ENCODE measurements at places on chromosomes 3 and 15. TPM values are rescaled to one million over a fixed set of nuclear protein-coding genes. Genes with fewer than 3 reads are reported as not detected.

The KAT2B gene
- 11.2 TPM for total RNA-seq

The STAB1 gene
- total RNA-seq: not detected

GRCh38 chr3:73508330-73508954 is 116.3 kb downstream of the PDZRN3 start:
- DNase-seq: peak; percentile 44

- no peak for DNase-seq
These were observed 185.5 kb upstream of the ANKRD28 start for GRCh38 chr3:15983232-15983631.

GRCh38 chr3:76547674-76548073 is 492.2 kb upstream of the ROBO2 start:
- no peak for DNase-seq

DNA sequence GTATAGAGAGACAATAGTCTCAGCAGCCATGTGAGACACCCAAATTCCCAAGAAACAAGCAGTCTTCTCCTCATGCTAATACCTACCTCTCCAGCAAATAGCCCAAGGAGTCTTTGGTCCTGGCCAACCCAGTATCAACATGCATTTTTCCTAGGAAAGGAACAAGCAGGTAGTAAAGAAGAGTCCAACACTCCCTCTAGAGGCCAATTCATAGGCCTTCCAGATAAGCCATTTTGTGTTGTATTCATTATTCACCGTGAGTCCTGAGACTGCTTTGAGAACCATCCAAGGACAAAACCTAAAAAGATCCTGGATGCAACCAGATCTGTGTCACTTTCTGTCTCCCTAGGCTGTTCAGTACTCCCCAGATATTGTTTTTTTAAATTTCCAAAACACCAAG is 63.6 kb upstream of the SNTN start:
- no peak for DNase-seq

- DNase-seq: no peak
These were observed 14.1 kb downstream of the SOX2 start for GRCh38 chr3:181725830-181726229.

DNA sequence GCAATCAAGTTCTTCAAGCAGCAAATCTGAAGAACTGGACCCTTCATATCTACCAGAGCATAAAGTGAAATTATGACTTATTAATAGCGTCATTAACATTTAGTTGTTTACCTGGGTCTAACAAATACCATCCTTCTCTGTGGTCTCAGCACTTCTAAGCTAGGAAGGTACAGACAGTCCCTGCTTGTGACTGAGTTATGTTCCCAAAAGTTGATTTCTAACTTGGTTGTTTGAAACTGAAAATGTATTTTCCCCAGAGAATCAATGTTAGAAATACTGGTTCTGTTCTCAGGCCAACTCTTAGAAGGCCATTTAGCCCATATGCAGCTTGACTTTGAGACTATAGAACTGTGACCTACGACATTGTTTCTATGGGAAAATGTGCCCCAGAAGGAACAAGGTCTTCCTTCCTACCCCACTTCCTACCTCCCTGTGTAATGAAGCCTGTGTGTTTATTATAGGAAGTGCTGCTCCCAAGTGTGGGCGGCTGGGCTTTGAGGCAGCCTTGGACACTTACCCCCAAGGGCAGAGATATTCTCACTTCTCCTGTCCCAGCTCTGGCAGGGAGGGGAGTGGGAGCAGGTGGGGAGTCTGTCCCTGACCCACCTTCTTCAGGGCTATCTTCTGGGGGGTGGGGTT is 12.2 kb upstream of the MAPK6 start:
- DNase-seq: no peak

The SLC22A13 gene
- total RNA-seq: not detected

GRCh38 chr3:14861031-14861430 is 42.3 kb downstream of the FGD5 start:
- no peak for DNase-seq

The SKIL gene
- 51.5 TPM for total RNA-seq

The LXN gene
- total RNA-seq: not detected

- peak; percentile 63 for DNase-seq
These were observed 60.1 kb downstream of the UACA start for GRCh38 chr15:70703096-70703878.

The C3orf33 gene
- 2.1 TPM for total RNA-seq

The BOC gene
- total RNA-seq: 2.8 TPM

The TIPIN gene
- 47.7 TPM for total RNA-seq

DNA sequence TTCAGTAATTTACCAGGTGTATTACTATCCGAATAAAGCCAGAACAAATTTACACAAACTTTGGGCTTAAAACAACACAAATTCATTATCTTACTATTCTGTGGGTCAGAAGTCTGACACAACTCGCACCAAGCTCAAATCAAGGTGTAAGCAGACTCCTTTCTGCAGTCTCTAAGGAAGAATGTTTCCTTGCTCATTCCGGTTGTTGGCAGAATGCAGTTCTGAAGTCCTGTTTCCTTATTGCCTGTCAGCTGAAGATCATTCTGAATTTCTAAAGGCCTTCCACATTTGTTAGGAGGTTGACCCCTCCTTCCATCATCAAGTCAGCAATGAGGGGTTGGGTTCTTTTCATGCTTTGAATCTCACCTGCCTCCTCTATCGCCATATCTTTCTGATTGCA is 183.2 kb downstream of the FHIT start:
- no peak for DNase-seq
